ENCODE measurements at places on chromosomes 3 and 15.

GRCh38 chr3:138875096-138875753, 40.5 kb upstream of the PIK3CB start:
- no peak for DNase-seq

DNA sequence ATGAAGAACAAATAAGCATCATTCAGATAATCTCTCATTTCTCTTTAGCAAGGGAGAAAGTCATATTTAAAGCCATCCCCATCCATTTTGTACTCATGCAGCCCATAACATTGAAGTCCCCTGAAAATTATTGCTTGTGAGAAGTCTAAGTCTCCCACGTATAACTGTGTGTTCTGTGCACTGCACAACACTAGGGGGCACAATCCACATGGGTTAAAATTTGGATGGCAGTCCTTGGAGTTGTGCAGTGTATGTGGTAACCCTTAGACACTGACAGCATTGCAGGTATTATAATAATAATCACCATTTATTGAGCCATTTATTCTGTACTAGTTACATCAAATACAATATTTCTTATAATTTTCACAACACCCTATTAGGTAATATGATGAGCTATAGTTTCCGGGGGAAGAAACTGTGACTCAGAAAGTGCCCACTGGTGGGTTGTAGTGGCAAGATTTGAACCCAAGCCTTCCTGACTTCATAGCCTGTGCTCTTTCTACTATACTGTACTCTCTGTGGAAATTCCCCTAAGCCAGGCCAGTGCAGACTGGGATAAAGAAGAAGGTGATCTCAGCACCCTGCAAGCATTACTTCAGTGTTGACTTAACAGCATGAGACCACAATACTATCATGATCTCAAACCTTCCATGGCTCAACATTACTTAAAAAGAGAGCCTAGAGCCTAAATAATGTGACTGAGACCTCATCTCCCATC, 15.7 kb downstream of the KCNAB1 start:
- no peak for DNase-seq

- DNase-seq, result no peak
Observed at GRCh38 chr15:27690290-27690689, 408.8 kb downstream of the OCA2 start.

DNA sequence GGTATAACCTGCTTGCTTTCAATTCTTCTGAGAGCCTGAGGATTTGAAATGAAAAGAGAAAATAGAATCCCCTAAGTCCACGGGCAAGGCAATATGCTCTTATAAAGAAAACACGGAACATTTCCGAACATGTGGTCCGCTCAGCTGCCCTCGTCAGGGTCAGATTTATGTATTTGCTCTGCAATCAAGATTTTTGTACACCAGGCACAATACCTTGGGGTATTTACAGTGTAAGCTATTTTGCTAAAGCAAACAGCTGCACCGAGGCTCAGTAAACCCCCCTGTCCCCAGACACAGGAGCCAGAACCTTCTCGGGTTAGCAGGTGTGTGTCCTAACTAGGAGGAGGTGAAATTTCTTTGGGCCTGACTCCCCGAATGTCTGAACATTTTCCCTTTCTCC, 155.8 kb upstream of the LRIG1 start:
- DNase-seq, result no peak

DNA sequence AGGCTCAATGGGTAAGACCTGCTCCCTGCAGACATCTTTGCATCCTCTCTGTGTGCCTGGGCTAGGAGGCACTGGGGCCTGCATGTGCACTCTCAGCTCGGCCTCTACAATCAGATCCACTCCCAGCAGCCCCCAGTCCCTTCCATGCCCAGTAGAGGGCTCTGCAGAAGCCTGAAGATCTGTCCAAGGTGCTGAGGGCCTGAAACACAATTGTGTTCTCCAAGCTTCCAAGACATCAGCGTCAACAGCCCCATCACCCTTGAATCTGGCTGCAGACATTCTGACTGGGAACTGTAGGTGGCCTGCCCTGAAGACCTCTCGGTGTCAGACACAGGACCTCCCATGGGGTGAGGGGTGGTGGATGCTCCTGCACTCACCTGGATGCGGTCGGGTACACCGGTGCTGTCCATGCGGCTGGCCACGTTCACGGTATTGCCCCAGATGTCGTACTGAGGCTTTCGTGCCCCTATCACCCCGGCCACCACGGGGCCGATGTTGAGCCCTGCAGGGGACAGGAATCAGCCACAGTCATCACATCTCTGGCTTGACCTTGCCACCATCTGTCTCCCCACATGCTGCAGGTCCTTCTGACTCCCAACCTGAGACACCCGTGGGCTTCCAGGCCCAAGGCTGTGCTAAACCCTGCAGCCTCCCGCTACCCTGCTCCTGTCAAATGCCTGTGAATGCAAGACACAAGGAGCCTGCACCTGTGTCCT, 84.7 kb downstream of the SEC22A start:
- no peak for DNase-seq

- DNase-seq, result no peak
Observed at GRCh38 chr15:89647191-89647851, 7.9 kb downstream of the KIF7 start.

DNA sequence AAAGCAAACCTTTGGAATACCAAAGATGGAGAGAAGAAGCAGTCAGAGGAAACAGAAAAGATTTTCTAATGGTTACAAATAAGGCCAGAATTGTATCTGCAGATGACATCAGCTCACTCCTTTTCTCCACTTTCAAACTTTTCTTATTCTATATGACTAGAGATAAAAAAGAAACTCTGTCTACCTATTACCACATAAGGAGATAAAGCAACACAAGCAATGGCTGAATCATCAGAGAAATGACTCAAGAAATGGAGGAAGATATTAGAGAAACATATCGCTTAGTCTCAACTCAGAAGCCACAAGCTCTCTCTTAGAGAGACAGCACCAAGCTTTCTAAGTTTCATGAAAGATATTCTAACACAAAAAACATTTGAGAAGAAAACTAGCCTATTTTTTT, 784.0 kb downstream of the ZPLD1 start:
- no peak for DNase-seq

GRCh38 chr3:193553586-193553985, 1.1 kb downstream of the ATP13A4 start:
- DNase-seq, result no peak

GRCh38 chr3:109339197-109339596, 1.9 kb upstream of the DPPA4 start:
- DNase-seq, result no peak

- DNase-seq, result no peak
Observed at GRCh38 chr3:69142090-69142489, 19.7 kb upstream of the LMOD3 start.

- no peak for DNase-seq
Observed at GRCh38 chr3:180808823-180809575, 103.5 kb upstream of the FXR1 start.

DNA sequence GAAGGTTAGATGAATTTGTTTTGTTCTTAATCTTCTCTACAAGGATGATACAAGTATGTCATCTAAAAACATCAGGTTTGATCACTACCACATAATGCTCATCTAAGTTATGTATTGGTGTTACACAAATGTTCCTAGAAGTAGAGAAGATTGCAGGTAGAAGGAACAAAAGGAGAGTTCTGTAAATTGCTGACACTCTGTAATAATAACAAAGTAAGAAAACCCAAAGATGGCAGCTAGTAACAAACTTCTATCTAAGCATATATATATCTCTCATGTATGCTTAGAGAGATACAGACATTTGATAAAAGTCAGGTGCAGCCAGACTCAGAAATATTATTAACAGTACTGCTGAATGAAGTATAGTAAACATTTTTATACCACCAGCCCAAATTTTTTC, 20.2 kb upstream of the CFAP44 start:
- no peak for DNase-seq

DNA sequence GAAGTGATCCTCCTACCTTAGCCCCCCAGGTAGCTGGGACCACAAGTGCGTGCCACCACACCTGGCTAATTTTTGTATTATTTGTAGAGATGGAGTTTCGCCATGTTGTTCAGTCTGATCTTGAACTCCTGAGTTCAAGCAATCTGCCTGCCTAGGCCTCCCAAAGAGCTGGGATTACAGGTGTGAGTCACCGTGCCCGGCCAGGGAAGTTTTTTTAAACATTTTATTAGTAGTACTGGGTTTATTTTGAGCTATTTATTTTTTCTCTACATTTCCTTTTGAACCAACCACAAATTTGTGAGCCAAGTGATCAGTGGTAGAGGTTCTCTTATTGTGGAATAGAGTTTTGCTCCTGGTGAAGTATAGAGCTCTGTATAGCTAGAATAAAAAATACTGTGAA, 33.7 kb downstream of the ARMC8 start:
- no peak for DNase-seq

GRCh38 chr15:83012076-83012426, 612 bp upstream of the C15orf40 start:
- DNase-seq, result no peak

GRCh38 chr15:99264125-99264524, 12.8 kb downstream of the LRRC28 start:
- DNase-seq, result no peak

- no peak for DNase-seq
Observed at GRCh38 chr15:47405365-47406162, 311.7 kb upstream of the SEMA6D start.

DNA sequence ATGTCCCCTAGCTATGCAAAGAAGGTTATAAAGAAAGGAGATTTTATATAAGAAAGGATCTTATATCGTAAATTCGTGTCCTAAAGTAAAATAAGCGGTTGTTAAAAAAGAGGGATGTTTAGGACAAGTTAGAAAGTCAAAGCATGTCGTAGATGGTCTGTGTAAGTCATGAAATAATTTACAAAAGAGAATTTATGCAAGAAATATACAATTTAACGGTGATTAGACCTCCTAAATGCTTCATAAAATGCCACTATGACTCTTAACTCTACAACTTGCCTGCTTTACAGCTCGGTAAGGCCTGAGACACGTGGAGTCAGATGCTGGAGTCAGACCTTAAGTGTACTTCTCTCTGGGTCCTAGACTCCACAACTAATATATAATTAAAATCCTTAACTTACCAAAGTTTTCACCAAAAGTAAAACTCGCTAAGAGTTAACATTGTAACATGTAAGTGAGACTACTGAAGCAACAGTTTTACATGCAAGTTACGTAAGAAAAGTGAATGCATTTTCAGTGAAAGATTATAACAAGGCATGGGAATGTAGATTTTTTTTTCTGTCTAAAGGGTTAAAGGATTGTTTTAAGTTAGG, 13.3 kb upstream of the SRPRB start:
- no peak for DNase-seq

DNA sequence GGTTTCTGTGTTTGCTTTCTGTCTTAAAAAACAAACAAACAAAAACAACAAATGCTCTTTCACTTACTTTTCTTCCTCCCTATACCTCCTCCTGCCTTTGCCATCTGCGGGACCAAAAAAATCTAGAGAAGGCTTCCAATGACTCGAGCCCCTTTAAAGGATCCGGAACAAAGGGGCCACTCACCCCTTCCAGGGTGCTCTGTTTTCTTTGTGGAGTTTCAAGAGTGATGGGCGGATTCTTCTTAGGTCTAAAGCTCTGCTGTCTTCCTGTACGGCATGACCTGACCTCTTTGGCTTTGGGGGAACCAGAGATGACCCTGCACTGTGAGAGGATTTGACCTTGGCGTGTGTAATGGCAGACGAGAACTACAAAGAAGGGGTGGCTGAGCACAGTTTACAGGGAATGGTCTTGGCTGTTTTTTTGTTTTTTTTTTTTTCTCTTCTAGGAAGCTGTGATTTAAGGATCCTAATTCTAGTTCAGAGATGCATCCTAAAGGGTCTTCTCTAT, 2.2 kb upstream of the MUC20 start:
- no peak for DNase-seq

DNA sequence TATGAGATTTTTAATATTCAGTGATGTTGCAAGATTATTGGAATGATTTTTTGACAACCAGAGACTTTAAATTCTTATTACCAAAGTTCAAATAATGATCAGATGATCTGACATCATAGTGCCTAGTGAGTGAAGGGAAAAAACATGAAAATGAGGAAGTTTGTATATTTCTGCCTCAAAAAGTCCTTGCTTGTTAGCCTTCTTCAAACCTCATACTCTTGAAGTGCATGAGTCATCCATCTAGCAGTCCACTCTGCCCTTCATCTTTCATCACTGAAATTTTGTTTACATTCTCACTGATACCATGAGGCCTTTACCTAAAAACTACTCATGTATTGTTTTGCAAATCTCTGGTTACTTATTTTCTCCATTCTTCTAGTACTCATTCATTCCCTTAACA, 23.9 kb upstream of the OR5H6 start:
- DNase-seq, result no peak

DNA sequence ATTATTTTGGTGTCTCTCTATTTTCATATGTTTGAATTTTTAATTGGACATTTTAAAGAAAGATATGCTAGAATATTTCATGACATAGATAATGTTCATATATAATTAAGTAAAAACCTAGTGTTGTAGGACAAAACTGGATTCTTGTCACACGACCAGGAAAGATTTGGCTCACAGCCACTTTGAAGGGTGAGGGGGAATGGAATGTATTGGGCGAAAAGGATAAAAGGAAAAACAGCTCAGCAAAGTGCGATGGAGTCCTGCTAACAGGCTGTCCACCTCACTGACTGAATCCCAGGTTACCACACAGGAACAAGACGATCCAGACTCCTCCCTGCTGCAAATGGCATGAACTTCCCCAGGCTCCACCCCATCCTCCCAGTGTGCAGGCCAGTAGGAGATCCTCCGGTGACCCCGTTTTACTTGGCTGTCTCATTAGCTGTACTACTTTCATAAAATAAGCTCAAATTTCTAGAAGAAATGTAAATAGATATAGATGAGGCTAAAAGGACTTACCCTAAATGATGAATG, 186.2 kb downstream of the CD47 start:
- DNase-seq, result no peak

DNA sequence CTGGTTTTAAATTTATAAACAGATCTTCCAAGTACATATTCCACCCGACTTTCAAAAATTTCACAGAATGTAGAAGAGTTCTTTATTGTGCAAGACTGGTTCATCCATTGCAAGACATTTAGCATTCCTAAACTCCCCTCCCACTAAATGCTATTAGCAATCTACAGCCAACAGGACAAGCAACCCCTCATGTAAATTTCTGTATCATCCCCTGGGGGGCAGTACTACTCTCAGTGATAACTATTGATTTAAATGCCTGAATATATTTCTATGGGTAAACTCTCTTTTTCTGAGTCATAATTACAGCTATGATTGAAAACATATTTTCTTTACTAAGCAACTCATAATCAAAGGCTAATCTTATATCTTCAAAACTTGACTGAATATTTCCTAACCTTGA, 10.7 kb upstream of the SLC15A2 start:
- no peak for DNase-seq

DNA sequence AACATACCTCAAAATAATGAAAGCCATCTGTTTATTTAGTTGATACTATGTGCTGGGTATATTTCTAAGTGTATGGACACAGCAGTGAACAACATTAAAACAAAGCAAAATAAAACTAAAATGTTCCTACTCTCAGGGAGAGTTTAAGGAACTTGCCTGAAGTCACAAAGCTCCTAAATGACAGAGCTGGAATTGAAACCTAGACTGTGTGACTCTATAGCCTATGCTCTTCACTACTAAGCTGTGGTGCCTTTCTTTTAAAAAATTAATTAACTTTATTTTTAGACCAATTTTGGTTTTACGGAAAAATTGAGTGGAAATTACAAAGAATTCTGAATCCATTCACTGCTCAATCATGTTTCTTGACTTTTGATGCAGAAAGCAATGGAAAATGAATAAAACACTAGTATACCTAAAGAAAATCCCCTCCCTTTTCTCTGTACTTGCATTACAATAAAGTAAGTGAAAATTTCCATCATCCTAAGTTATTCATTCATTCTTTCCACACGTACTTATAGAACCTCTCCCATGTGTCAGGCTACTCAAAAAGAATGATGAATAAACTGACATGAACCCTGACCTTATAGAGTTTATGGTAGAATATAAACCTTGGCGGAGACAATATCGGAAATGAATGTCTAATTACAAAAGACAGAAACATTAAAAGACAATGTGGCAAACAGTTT, 189.8 kb upstream of the RBMS3 start:
- no peak for DNase-seq

Data from NCI-H1930 (cell line).